ENCODE measurements at places on chromosomes 16 and 17.

GRCh38 chr17:9200699-9201359, 179.5 kb downstream of the NTN1 start:
- no peak for DNase-seq

GRCh38 chr17:63919311-63919723, 678 bp upstream of the GH1 start:
- peak; percentile 65 for DNase-seq

- DNase-seq = no peak
Measured at GRCh38 chr17:1228781-1229348, 41.4 kb upstream of the BHLHA9 start.

DNA sequence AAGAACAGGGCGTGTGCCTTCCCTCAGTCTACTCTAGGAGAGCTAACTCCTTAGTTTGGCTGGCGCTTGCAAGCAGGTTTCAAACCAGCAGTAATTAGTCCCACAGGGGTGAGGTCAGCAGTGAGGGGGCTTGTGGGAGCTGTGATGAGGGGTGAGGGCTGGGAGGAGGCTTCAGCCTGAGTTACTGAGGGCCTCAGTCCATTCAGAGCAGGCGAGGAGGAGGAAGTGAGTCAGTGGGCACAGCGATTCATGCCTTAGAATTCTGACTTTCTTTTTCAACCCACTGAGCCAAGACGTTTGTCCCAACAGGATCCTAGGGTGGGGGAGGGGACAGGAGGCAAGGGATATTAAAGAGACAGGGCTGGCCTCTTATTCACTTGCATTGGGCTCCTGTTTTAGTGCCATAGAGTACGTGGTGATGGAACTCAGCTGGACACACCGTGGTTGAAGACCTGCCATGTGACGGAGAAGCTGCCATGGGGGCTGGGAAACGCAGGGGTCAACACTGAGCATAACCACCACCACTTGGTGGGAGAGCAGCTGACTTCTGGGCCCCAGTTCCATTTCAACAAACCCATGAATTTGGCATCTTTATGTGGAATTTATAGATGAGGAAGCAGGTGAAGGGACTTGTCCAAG, 8.3 kb upstream of the ITGA3 start:
- DNase-seq = no peak

- no peak for DNase-seq
Measured at GRCh38 chr16:68781784-68782183, 44.7 kb downstream of the CDH1 start.

- no peak for DNase-seq
Measured at GRCh38 chr17:14452856-14453255, 152.0 kb downstream of the HS3ST3B1 start.

DNA sequence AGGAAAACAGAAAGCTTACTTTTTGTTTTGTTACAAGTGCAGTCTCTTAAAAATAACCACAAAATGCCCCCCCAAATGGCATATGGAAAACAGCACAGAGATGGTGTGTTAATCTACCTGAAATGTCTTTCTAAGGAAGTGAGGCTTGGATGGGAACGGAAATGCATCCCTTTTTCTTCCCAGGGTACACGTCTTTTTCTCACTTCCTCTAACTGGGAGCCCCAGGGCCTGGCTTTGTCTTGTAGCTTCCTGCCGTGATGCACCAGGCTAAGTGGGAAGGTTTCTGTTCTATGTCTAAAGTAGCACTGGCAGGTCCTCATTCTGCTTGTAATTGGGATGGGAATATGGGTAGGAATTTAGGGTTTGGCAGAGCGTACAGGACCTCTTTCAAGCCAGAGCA, 52.5 kb upstream of the CACNG3 start:
- no peak for DNase-seq

DNA sequence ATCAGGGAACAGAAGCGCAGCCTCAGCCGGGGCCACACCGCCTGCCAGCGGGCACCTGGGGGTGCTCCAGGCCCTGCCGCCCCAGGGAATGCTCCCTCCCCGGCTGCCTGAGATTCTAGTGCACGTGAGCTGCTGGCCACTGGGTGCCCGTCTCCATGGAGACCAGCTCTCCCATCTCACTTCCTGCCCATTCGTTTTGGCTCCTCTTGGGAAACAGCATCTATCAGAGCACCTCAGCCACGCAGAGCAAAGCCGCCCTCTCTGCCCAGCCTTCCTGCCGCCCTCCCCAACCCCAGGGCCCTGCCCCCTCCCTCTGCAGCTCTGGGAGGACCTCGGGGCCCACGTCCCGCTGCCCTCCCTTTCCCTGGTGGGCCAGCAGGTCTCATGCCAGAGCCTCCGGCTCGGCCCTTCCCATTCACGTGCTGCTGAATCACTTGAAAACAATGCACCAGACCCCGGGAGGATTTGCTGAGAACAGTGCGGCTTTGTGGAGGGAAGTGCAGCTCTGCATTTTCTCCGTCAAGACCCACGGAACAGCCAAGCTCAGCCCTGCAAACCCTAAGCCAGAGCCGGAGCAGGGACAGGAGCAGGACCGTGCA, 19.4 kb downstream of the CEP295NL start:
- no peak for DNase-seq

- no peak for DNase-seq
Measured at GRCh38 chr16:87185308-87185707, 131.9 kb downstream of the C16orf95 start.

DNA sequence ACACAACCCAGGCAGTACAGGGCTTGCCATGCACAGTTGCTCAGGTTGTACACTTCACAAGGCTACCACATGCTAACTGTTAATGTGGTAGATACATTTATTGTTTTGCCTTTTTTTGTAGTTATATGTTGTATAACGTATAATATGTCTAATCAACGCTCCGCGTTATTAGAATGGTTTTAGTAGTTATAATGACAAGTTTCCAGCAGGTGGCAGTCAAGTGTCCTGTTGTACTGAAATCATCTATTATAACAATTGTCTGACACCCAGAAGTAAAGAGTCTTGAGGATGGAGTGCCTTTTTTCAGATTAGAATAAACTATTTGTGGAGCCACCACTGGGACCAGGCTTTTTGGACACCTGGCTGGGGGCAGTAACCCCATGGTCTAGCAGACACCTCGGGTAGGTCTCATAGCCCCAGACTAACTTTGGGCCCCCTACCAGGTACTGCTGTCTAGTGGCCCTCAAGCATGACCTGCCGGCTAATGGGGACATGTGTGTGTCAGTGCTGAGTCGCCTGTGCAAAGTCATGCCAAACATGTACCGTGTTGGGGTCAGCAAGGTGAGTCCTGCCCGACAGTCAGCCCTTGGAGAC, 32.8 kb downstream of the MYO15A start:
- no peak for DNase-seq

GRCh38 chr16:84704253-84704652, 4.5 kb downstream of the USP10 start:
- no peak for DNase-seq

GRCh38 chr17:50021681-50022370, 26.8 kb upstream of the DLX3 start:
- no peak for DNase-seq

DNA sequence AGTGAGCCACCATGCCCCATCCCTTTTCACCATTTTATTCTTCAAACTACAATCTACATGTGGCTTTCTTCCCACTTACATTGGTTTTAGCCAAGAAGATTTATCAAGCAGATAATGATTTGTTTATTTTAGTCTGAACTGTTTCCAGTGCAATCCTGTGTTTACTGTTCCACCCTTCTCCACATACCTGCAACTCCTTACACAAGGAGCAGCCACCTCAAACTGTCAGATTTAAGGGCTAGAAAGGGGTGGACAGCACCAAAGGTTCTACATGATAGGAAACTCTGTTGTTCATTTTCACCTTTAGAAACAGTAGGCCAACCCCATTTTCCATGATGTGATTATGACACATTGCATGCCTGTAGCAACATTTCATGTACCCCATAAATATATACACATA, 1.9 kb downstream of the RUNDC1 start:
- no peak for DNase-seq

- DNase-seq = no peak
Measured at GRCh38 chr16:88599092-88599733, 29.0 kb downstream of the ZC3H18 start.

- no peak for DNase-seq
Measured at GRCh38 chr16:59604354-59604753, 870.2 kb upstream of the GOT2 start.

DNA sequence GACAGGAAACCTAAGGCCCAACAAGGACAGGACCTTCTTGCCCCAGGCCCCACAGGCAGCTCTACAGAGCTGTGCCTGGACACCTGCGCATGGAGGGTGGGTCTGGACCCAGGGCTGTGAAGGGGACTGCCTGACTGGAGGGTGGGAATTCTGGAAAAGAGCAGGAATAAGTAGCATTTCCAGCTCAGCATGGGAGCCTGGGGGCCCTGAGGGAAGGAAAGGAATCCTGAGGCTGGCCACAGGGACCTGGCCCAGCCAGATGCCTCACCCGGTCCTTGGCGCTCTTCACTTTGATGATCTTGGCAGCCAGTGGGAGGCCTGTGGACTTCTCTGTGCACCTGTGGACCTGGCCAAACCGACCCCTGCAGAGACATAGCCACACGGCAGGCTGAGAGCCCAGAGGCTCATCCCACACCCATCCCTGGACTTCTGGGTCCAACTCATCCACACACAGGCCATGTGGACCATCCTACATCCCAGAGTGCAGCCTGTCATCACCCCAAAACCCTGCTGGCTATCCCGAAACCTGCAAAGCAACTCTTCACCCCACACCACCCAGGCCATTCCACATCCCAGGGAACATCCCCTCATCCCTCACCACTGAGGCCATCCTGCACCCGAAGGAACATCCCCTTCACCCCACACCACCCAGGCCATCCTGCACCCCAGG, 18.7 kb downstream of the MYLK3 start:
- no peak for DNase-seq

GRCh38 chr17:1260086-1260769, 10.0 kb upstream of the BHLHA9 start:
- DNase-seq = no peak

DNA sequence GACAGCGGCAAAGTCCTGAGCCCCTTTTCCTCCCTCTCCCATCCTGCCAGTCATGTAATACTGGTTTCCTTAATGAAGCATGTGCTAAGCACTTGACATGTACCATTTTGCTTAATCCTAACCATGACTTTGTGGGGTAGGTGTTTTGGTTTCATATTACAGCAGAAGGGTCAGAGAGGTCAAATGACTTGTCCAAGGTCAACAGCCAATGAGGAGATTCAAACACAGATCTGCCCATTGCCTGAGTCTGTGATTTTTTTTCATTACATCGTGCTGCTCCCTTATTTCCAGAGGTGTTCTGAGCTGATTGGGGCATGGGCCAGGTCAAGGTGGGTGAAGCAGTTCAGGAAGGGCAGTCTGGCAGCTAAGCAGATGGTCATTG, 17.6 kb upstream of the PHF12 start:
- no peak for DNase-seq

DNA sequence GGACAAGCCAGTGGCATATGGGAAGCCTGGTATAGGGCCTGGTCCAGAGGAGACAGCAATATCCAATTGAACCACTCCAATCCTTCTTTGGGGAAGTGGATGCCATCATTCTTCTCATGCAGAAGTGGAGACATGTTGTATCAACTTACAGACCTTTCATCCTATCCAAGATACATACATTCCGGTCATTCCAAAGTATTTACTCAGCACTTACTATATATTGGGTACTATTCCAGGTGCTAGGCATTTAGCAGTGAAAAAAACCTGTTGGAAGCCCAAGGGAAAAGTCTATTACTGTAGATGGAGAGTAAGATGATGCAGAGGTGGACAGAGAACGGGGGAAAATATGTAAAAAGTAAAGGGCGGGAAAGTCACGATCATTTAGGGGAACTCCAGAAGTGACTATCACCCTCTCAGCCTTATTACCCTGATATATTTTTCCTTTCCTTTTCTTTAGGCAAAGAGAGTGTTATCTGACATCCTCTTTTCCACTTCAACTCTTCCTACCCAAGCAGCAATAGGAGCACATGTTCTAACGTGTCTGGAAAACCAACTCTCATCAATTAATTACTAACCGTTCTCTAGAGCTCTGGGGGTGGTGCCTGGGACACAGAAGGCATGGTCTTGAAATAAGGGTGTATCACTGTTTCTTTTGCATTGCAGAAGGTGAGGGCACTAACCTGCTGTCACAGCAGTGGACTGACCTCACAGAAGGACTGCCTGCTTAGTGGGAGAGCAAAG, 210.1 kb upstream of the MAF start:
- no peak for DNase-seq

DNA sequence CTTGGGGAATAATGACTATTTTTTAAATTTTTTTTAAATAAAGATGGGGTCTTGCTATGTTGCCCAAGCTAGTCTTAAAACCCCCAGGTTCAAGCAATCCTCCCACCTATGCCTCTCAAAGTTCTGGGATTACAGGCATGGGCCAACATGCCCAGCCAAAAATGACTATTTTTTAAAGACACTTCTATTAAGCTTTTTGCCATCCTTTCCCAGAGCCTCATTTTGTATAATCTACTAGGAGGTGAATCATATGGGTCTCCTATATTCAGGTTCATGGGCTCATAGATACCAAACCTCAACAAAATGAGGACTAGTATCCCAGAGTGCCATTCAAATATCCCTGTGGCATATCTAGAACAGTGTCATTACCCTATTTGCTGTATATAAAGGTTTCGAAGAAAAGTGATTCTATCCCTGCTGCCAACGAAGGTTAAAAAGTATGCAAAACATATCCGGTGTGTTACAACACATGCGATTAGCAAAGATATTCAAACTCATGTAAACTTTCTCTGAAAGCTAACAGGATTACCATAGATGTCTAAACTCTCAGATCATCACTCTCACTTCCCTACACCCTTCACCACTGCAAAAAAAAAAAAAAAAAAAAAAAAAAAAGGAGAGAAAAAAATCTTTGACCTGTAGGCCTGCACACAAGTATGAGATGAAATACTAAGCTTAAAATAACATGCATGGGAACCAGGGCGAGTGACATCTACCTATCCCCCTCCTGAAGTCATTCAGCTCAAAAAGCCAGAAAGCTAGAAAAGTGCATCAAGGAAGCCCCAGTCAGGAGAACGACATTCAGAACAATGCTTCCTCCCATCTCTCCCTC, 23.5 kb downstream of the XPO6 start:
- no peak for DNase-seq

DNA sequence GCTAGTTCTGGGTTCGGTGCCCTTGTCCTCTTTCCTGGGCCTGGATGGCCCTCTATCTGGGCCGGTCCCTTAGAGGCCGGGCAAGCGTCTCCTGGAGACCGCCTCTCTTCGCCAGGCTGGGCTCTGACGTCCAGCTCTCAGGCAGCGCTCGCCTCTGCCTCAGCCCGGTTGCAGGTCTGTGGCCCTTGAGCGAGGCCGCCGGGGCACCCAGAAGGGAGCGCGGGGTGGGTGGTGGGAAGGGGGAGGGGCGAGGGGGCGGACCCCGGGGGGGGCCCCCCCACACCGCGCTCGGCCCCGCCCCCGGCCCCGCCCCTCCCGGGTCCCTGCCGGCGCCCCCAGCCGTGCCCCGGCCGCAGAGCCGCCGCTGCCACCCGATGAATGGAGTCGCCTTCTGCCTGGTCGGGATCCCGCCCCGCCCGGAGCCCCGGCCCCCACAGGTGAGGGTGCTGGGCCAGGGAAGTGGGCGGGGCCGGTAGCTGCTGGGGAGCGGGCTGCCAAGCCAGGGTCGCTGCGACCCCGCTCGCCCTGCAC, at the start of gene ARHGAP23:
TSS of gene ARHGAP23 (plus strand) at position 353 of the 531 bp plus-strand sequence. CDS start at position 375, 22 bp downstream.
- DNase-seq = no peak

DNA sequence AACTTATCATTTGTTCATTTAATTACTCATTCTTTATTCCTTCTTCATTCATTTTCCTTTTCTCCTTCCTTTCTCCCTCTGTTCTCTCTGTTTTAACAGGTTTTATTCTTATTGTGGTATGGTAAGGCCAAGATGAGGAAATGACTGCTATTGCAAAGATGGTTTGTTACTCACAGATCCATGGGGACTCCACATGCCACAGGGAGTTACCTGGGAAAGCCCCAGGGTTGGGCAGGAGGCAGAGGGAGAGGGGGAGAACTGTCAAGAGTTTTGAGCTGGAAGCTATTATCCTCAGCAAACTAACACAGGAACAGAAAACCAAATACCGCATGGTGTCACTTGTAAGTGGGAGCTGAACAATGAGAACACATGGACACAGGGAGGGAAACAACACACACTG, 453.3 kb downstream of the WWOX start:
- no peak for DNase-seq
